ENCODE measurements at places on chromosomes 7 and 10.

- no peak for DNase-seq
These were observed 14.8 kb downstream of the PLCE1 start for GRCh38 chr10:94008526-94008925.

- no peak for DNase-seq
These were observed 135.8 kb downstream of the CAMK1D start for GRCh38 chr10:12484941-12485805.

GRCh38 chr7:113936535-113936934 lies 17.7 kb upstream of the PPP1R3A start:
- no peak for DNase-seq

GRCh38 chr10:89301232-89301631 lies 614 bp upstream of the IFIT2 start:
- DNase-seq: no peak

- no peak for DNase-seq
These were observed 203.4 kb downstream of the PHF14 start for GRCh38 chr7:11176985-11177555.

All from neuronal stem cell (in vitro differentiated cells).